ENCODE measurements at places on chromosomes 13 and 19.

DNA sequence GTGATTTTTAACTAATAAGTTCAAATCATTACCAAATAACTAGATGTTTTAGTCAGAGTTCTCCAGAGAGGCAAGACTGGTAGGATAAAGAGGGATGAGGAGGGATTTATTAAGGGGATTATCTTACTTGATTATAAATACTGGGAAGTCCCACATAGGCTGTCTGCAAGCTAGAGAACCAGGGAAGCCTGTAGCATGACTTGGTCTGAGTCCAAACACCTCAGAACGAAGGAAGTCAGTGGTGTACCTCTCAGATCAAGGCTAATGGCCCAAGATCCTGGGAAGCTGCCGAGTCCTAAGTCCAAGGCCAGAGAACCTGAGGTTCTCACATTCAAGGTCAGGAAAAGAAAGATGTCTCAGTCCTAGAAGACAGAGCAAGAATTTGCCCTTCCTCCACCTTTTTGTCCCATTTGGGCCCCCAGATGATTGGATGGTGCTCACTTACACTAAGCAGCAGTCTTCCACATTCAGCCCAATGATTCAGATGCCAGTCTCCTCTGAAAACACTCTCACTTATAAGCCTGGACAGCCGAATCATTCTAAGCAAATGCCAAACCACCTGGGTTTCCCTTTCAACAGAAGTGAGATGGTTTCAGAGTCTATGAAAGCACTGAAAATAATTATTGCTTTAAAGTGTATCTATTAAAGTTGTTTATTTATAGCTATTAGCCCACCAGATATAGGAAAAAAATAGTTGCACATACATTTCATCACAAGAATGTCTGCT is 1599.2 kb downstream of the OLFM4 start:
- no peak for DNase-seq

DNA sequence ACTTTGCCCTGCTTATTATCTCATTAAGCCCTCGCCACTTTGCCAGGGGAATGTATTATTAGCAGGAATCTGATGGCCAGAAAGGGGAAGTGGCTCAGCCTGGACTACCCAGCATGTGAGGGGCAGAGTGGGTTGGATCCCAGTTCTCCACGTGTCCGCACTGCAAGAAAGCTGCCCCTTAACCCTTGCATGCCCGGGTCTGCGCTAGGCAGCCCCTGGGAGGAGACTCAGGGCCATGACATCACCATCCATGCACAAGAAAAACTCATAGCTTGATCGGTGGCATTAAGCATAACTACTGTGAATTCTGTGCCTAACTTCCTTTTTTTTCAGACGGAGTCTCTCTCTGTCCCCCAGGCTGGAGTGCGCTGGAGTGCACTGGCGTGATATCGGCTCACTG is 8.9 kb downstream of the CACNG8 start:
- no peak for DNase-seq

- no peak for DNase-seq
Observed at GRCh38 chr13:77333594-77333993, 6.7 kb upstream of the MYCBP2 start.

DNA sequence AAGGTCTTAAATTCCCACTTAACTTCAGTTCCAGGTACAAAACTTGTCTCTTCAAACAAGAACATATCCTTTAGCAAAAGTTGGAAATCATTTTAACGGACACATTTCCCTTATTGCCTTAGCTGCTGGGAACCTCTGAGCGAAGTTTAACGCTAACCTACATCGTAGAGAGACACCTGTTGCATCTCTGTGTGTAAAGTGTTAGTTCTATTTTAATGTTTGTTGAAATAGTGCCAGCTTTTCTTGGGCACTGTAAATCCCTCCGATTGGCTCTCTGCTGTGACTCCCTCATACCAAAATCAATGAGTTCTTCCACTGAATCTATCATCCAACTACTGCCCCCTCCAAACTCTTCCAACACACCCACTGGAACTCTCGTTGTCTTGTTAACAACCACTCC is 2.3 kb upstream of the HIF3A start:
- no peak for DNase-seq

DNA sequence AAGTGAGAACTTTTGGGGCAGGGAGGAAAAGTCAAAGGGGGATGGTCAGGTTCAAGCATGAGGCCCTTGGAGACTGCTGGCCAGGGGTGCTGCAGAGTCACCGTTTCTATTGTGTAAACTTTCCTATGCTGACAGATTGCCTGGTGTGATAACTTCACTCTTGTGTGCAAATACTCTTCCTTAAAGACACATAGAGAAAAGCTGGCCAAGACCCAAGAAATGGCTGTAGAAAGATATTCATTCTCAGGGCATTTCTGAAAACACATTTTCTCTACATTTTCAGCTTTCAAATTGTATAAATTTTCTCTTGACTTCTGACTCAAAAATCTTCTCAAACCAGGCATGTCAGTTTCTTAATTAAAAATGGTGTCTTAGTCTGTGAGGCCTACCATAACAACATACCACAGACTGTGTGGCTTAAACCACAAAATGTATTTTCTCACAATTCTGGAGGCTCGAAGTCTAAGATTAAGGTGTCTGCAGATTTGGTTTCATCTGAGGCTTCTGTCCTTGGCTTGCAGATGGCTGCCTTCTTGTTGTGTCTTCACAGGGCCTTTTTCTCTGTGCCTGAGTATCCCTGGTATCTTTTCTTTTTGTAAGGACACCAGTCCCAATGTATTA is 304.5 kb downstream of the KCNRG start:
- peak; percentile 9 for DNase-seq

DNA sequence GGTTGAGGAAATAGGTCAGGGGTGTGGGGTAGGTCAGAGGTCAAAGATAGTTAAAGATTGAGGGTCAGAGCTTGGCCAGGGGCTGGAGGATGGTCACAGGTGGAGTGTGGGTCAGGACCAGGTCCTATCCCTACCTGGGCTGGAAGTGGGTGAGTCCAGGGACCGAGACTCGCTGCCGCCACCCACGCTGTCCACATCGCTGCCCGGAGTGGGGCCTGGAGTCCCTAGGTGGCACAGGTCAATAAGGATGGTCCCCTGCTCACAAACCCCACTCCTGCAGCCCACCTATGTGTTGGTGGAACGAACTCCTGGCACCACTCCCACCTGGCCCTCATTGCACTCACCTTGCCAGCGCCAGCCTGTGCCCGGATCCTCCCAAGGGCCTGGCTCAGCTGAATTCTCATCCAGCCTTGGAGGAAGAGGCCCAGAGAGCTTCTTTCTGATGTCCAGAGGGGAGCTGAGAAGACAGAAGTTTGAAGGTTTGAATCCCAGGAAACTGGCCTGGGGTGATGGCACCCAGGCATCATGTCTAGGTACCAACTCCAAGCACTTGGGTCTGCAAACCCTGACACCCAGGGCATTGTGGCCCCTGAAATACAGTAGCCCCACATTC is 6.8 kb downstream of the GMIP start:
- DNase-seq: no peak

DNA sequence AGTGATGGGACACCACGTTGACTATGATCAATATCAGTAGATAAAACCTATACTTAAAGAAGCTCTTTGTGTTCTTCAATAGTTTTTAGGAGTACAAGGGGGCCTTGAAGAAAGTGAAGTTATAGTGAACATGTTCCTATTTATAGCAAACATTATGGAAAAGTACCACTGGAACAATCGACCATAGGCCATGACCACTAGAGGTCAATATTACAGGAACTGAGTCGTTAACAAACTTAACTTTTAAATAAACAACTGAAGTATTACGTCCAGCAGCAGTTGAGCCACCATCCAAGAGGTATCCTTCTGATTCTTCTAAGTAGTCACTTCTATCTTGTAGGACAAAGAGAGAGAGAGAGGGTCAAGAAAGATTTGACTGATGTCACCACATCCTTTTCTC is 391.0 kb upstream of the SLITRK5 start:
- no peak for DNase-seq
